ENCODE measurements at places on chromosomes 11 and 22.
A peak's percentile ranks its signal among the peaks of the same experiment; 100 is the strongest.

DNA sequence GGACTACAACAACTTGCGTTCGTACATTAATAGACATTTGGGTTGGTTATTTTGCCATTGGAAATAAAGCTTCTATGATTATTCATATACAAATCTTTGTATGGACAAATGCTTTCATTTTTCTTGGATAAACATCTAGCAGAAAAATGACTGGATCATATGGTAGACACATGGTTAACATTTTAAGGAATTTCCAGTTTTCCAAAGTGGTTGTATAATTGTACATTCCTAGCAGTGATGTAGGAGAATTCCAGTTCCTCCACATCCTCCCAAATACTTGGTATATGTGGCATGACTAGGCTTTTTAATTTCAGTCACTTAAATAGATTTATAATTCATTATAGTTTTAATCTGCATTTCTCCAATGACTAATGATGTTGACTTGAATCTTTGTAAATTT, 246.2 kb upstream of the NCAM1 start:
- no peak for DNase-seq

- no peak for DNase-seq
Observed at GRCh38 chr11:83156996-83157593, at the start of gene PCF11. Gene PCF11, plus strand, starts transcription at chr11:83157131. Its CDS starts 309 bp downstream, at chr11:83157440.

DNA sequence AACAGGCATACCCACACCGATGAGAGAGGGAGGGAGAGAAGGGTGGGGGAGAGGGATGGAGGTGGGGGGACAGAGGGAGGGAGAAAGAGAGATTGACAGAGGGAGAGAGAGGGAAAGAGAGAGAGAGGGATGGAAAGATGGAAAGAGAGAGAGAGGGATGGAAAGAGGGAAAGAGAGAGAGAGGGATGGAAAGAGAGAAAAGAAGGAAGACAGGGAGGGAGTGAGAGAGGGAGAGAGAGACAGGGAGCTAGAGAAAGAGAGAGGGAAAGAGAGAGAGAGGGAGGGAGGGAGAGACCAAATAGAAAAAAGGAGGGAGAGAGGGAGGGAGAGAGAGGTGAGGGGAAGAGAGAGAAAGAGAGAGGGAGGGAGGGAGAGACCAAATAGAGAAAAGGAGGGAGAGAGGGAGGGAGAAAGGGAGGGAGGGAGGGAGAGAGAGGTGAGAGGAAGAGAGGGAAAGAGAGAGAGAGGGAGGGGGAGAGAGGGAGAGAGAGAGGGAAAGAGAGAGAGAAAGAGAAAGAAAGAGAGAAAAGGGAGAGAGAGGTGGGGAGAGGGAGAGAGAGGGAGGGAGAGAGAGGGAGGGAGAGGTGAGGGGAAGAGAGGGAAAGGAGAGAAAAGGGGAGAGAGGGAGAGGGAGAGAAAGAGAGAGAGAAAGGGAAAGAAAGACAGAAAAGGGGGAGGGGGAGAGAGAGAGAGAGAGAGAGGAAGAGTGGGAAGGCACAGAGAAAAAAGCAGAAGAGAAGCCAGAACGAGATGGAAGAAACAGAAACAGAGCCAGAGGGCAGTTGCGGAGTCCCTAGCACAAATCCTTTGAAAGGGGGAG, 23.8 kb downstream of the MB start:
- no peak for DNase-seq

- peak; percentile 91 for DNase-seq
Observed at GRCh38 chr11:64305691-64306562, 603 bp downstream of the ESRRA start.

GRCh38 chr11:83600661-83601060, 314.5 kb upstream of the CCDC90B start:
- no peak for DNase-seq

DNA sequence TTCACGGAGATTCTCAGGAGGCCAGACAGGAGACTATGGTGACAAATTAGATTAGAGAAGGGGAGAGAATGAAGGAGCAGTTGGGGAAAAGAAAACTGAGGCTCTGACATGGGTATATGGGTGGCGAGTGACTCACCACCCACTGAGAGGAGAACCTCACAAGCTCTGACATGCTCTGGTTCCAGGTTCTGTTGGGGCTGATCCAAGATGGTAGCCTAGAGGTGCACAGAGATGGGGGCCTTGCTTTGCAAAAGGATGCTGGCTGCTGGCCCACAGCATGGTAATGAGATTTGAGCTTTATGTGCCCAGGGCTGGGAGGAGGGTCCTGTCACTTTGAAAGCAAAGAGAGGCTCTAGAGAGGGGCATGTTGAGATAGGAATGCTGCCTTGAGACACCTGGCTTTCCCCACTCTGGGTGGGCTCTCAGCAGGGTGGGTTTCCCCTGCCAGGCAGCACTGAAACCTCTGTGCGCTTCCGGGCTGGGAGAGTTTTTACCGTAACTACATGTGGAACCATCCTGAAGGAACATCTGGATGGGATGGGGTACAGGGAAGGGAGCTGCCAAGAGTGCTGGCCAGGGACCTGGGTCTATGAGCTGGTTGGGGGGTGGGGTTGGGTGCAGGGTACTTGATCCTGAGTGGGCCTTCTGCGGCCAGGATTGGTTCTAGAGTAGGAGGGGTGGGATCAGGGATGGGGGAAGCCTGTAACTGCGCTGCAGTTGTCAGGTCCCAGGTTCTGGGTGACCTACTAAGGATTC, 1.2 kb upstream of the GRK2 start:
- no peak for DNase-seq

- DNase-seq, result no peak
Observed at GRCh38 chr22:49660794-49661781, 166.6 kb downstream of the BRD1 start.

DNA sequence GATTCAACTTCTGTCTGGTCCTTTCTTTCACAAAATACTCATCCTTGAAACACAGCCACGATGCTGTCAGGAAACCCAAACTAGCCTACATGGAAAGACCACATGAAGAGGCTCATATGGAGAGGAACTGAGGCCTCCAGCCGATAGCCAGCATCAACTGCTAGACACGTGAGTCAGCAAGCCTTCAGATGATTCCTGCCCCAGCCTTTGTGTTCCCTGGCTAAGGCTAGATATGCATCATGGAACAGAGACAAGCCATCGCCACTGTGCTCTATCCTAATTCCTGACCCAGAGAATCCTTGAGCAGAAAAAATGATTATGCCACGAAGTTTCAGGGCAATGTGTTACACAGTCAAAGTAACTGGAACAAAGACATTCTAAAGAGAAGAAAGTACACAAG, 75.5 kb downstream of the ENTHD1 start:
- DNase-seq, result no peak

- DNase-seq, result no peak
Observed at GRCh38 chr11:96863520-96863919, 473.7 kb downstream of the JRKL start.

GRCh38 chr11:69066122-69067112, 17.7 kb downstream of the TPCN2 start:
- DNase-seq, result peak; percentile 38

DNA sequence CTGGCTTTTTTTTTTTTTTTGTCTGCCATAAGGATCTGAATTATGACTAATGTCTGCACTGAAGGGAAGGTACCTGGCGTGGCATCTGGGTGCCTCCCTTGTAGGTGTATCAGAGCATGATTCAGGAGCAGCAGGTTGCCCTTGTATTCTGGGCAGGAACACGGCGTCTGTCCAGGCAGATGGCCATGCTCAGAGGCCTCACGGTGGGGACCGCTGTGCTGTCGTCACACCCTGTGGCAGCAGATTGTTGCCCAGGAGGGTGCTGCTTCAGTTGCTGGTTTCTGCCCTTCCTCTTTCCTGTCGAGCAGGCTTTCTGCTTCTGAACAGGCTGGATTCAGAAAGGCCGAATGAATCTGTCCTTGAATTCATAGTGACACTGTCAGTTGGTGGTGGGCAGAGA, 11.0 kb downstream of the ZNRF3 start:
- DNase-seq, result peak; percentile 86

GRCh38 chr11:48142889-48143288, 73.7 kb upstream of the OR4B1 start:
- DNase-seq, result no peak

DNA sequence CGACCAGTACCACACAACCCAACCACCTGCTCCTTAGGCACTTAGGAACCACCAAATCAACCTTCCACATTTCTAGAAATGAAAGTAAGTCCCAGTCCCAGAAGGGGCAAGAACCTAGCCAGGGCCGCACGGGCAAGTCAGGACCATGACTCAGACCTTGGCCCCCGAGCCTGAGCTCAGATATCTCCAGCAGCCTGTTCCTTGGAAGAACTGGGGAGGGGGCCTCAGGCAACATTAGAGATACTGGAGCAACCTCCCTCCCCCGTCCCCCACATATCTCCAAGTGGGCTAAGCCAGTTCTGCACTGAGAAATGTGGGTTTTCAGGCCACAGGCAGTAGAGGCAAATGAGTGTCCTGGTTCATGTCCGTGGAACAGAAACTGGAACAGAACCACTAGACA, 7.7 kb downstream of the ARAP1 start:
- DNase-seq, result no peak

DNA sequence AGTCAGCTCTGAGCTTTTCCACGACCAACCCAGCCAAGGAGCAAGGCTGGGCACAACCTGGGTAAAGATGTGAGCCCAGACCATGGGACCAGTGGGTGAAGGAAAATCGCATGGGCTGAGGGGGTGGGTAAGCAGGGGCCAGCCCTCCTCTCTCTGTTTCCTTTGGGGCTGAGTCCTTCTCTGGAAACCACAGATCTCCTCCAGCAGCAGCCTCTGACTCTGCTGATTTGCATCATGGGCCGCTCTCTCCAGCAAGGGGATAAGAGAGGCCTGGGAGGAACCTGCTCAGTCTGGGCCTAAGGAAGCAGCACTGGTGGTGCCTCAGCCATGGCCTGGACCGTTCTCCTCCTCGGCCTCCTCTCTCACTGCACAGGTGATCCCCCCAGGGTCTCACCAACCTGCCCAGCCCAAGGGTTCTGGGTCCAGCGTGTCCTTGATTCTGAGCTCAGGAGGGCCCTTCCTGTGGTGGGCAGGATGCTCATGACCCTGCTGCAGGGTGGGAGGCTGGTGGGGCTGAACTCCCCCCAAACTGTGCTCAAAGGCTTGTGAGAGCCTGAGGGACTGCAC, 67.8 kb downstream of the GGTLC2 start:
- DNase-seq, result no peak

DNA sequence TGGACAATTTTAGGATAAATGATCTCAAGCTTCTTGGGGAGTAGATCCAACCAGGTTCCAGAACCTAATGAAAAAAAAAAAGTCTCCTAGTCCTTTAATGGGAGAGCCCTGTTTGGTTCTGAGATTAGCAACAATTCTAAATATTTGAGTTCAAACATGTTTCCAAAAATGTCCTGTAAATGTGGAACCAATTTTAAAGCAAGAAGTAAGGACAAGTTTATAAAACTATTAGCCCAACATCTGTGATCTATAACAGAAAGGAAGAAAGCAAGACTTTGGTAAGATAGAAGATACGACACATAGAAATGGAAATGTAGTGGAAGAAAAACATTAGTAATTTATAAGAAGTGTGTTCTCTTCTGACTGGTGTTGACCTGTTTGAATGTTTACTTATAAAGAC, 79.7 kb upstream of the SLC5A12 start:
- DNase-seq, result no peak

DNA sequence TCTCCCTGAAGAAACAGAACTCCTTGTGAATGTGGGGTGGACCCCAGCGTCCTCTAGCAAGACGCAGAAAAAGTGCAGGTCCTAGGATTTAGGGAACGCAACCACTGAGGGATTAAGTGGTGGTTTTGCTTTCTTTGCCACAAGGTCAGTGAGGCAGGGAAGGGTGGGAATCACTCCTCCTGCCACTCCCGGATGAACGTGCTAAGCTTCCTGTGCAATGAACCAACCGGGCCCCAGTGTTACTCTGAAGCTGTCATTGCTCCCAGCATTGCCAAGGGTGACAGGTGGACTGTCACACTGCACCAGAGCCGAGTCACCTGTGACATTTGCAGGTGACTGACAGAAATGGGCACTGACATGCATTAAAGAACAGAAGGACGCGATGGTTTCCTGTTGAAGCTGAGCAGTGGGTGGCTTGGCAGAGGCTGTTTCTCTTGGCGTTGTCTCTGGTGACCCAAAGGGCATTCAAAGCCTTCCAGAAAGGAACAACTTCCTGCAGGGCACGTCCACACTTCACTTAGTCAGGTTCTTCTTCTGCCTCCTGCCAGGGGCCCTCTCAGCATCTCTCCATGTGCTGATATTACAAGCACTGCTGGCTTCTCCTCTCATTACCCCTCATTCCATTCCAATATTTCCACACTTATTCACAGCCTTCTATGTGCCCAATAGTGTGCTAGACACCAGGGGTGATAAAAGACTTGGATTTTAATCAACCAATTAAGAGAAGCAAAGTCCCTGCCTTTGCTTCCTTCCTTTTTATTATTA, 9.7 kb downstream of the KIRREL3 start:
- DNase-seq, result no peak

DNA sequence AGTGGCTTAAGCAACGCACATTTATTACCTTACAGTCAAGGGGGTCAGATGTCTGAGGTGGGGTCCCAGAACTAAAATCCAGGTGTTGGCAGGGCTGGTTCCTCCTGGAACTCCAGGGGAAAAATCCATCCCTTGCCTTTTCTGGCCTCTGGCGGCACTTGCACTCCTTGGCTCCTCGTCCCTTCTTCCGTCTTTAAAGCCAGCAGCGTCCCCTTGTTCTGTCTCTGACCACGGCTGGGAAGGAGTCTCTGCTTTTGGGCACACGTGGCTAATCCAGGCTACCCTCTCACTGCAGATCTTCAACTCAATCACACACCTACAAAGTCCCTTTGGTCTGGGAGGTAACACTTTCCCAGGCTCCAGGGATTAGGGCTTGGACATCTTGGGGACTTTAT, 73.5 kb upstream of the WNT7B start:
- DNase-seq, result no peak

DNA sequence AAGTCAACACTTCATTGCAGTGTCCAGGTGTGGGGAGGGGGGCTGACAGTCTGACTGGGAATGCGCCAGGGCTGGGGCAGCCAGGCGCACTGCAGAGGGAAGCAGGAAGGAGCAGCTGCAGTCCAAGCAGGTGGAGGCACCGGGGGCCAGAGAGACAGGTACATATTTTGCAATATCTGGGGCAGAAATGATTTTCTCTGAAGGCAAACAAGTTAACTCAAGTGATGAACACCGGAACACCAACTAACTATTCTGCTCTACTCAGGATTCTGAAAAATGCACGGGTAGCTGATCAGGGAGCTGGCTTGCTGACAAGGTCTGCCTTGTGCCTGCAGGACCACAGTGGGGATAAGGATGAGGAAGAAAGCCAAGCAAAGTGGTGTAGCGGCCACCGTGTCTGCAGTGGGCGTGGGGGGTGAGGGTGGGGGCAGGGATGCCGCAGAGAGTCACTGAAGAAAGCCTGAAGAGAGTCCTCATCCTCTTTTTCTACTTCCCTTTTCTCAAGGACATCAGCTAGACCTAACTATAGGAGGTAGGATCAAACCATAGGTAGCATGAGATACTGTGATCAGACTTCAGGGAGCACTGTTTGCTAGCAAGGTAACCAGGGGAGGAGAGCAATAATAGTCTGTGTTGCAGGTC, 83.4 kb downstream of the SCN3B start:
- DNase-seq, result peak; percentile 27

- DNase-seq, result no peak
Observed at GRCh38 chr22:46414704-46415103, 79.2 kb downstream of the TRMU start.

GRCh38 chr22:39220890-39221850, 23.6 kb downstream of the PDGFB start:
- DNase-seq, result no peak

Data from NB4 (cell line).